ENCODE measurements at places on chromosomes 1 and 21.
A peak's percentile ranks its signal among the peaks of the same experiment; 100 is the strongest.

- DNase-seq, result peak; percentile 72
Measured at GRCh38 chr1:201346337-201346939, 31.0 kb downstream of the TNNT2 start.

DNA sequence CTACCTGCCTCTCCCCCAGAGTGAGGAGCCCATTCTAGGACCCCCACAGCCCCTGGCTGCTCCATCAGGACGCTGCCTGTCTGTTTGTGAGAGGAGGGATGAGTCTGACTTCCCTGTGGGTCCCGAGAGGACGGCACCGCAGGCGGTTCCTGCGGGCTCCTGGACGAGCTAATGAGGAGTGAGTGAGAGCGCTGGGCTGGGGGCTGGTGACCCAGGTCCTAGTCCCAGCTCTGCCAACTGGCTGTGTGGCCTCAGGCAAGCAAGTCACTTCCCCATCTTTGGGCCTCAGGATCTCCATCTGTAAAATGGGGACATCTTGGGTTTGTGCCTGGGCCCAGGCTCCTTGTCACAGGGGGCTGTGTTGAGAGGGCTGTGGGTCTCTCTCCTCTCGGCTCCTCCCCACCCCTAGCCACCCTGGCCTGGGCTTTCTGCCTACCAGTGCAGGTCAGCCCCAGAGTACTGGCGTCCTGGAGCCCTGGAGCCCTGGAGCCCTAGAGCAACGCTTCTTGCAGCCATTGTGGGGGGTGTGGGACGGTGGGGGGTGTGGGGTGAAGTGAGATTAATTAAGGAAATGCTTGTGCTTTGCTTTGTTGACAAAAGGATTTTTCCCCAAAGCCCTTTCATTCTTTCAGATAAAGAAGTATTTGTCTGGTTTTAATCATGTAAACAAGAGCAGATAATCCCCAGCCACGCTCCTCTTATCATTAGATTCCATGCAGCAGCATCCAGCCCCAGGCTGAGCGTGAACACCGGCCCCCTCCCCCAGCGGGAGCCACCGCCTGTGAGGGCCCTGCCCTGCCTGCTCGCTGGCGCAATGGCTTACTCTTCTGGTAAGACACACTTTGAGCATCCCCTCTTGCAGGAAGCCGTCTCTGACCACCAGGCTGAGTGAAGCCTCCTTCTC is 26.8 kb downstream of the SLC1A7 start:
- DNase-seq, result peak; percentile 65

GRCh38 chr1:213327017-213327667 is 276.1 kb downstream of the RPS6KC1 start:
- peak; percentile 75 for DNase-seq

GRCh38 chr1:27299385-27300271 is 22.3 kb upstream of the TMEM222 start:
- peak; percentile 97 for DNase-seq

GRCh38 chr1:15323989-15324868 is 77.2 kb downstream of the FHAD1 start:
- no peak for DNase-seq

DNA sequence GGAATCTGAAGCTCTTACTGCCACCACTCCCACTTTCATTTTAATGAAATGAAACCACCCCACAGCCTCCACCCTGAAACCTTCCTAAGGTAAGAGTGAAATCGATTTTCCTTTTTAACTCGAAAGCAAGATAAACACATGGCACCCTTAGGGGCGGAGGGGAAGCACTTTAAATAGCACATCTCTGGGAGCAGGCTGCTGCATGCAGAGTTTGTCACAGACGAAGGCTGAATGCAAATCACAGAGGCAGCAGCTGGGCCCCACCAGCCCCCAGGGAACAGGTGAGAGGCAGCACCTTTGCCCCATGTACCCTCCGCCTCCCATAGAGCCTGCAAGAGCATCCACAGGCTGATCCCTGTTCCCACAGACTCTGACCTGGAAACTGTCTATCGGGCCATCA is 60.0 kb upstream of the GRIK3 start:
- DNase-seq, result no peak

- no peak for DNase-seq
Measured at GRCh38 chr1:111517469-111518225, 14.2 kb upstream of the ADORA3 start.

GRCh38 chr1:173413271-173413707 is 63.8 kb upstream of the PRDX6 start:
- no peak for DNase-seq

DNA sequence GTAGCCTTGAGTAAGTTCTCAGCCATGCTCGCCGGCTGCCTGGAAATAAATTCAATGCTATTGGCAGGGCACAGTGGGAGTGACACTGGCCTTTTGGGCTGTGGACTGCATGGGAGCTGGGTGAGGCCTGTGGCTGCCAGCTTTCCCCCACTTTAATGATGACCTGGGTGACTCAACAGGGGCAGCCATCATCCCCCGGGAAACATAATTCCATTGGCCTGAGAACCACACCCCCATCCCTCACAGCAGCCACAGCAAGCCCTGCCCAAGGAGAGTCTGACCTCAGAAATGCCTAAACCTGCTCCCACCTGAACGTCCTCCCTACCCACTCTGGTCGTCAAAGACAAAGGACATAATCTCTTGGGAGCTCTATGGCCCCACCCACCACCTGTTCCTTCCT is 384.0 kb downstream of the LTN1 start:
- no peak for DNase-seq

- DNase-seq, result no peak
Measured at GRCh38 chr21:46551636-46552241, 53.1 kb downstream of the S100B start.

DNA sequence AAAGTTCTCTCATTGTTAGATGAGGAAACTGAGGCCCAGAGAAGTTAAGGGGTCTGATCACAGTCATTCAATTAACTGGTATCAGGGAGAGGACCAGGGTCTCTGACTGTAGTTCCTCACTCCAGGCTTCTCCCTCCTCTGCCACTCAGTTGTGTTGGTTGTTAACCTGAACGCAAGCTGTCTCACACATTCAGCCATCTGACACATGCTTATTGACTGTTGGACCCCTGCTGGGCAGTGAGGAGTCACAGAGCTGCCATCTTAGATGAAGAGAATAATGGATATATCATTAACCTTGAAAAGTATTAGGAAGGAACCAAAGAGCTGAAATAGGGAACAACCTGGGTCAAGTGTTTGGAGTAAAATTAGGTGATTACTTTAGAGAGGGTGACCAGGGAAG is 194.8 kb downstream of the ZZZ3 start:
- no peak for DNase-seq

DNA sequence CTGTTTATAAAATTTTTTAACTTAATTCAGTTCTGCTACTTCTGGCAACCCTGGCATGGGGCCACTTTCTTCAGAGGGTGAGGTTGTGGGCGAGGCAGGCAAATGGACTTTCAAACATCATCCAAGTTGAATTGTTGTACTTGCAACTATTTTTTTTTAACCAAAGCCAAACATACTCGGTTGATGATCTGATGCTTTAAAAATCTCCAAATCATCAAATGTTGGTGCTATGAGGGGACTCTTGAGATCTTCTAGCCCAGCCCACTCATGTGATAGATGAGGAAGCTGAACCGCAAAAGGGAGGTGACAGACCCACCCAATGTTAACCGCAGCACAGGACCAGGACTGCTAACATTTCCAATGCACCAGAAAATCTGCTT is 6.7 kb downstream of the SLC1A7 start:
- DNase-seq, result peak; percentile 86

GRCh38 chr1:205993068-205993467 is 10.1 kb downstream of the RAB7B start:
- no peak for DNase-seq

- DNase-seq, result no peak
Measured at GRCh38 chr1:30505853-30506252, 217.5 kb downstream of the MATN1 start.

DNA sequence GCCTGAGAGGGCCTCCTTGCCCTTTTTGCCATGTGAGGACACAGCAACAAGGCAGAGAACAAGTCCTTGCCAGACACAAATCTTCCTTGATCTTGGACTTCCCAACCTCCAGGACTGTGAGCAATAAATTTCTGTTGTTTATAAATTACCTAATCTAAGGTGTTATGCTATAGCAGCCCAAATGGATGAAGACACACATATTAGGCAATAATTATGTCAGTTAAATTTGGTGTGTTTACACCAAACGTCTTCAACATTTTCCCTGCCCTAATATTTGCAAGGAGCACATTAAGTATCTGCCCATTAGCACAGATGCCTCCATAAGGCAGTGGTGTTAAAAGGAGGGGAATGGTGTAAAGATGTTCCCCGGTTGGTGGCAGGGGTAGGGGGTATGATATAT is 94.8 kb downstream of the ETS2 start:
- DNase-seq, result no peak

DNA sequence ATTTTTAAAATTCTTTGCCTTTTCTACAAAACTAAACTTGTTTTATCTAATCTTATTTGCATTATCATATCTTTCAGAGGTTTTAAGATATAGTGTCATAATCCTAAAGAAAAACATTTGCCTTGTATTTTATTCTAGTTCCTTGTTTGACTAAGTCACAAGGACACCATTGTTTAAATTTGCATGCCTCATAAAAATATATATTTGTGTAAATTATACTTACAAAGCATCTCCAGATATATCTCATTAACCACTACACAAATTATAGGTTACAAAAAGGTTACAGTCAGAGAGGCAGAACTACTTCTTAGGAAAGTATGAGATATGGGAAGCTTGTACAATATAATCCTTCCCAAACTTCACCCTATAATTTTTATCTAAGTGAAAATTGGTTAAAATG is 4.2 kb upstream of the RGS13 start:
- DNase-seq, result no peak

- DNase-seq, result no peak
Measured at GRCh38 chr1:113669988-113670387, 89.3 kb downstream of the PHTF1 start.

DNA sequence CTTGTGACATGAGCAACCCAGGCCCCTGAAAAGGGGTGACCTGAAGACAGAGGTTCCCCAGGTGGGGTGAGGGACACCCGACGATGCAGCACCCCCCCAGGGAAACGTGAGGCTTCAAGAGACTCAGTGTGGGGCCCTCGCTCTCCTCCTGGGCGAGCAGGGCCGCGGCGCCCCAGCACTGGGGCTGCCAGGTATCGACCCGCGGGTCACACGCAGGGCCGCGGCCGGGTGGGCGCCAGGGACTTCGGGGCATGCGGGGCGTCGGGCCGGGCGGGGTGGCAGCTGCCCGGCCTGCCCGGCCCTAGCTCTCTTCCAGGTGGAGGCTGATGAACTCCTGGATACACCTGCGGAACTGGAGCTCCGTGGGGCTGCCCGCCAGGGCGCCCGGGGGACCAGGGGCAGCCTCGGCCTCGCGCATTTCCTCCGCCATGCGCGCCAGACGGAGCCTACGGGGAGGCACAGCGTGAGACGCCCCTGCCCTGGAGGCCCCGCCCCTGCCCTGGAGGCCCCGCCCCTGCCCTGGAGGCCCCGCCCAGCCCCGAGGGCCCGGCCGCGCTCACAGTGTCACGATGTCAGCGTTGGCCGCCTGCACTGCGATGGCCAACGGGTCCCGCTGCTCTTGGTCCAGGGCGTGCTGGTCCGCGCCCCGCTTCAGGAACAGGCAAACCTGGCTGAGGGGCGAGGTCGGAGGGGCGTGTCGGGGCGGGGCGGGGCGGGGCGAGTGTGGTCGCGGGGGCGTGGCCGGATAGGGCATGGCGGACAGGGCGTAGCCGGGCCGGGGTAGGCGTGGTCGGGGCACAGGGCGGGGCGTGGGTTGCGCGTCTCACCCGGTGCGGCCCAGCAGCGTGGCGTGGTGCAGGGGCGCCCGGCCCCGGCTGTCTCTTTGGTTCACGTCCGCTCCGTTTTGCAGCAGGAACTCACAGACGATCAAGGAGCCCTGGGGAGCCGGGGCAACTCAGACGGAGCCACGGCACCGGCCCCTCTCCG is 13.3 kb downstream of the SCNN1D start:
- DNase-seq, result no peak

- DNase-seq, result no peak
Measured at GRCh38 chr1:175033953-175034352, 10.7 kb upstream of the MRPS14 start.

- no peak for DNase-seq
Measured at GRCh38 chr21:32728848-32729247, 1.0 kb upstream of the SYNJ1 start.

DNA sequence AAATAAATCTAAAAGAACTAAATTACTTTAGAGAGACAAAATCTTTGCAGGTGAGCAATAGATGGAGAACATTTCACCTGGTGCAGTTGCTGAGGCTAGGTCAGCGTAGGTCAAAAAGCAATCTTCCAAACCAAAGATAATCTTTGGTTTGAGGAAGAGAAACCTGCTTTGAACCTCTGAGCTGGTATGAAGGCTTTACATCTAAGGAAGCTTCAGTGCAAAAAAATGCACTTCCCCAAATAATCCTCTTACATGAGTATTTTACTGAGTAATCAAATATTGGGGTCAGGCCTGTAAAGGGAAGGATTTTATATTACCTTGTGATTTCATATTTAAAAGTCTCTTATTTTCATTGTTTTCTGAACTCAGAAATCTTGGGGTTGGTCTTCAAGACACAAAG is 223.6 kb downstream of the SRGAP2C start:
- DNase-seq, result no peak

GRCh38 chr1:18069903-18070302 is 37.7 kb upstream of the IGSF21 start:
- no peak for DNase-seq

DNA sequence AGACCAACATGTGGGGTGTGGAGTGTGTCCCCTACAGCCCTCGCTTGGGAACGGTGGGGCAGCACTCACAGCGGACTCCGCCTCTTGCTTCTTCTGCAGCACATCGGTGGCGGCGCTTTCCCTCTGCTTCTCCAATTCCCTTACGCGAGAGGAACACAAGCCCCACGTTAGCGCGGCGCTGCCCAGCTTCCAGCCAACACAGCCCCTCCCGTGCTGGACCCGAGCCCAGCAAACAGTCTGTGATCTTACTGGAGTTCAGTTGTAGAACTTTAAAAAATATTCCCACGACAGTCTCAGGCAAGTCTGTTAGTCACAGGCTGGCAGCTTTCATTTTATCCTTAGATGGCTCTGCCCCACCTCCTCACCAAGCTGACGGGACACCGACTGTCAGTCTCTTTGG is 13.6 kb downstream of the THAP3 start:
- no peak for DNase-seq

- peak; percentile 36 for DNase-seq
Measured at GRCh38 chr21:17732306-17732705, 86.8 kb downstream of the C21orf91 start.

DNA sequence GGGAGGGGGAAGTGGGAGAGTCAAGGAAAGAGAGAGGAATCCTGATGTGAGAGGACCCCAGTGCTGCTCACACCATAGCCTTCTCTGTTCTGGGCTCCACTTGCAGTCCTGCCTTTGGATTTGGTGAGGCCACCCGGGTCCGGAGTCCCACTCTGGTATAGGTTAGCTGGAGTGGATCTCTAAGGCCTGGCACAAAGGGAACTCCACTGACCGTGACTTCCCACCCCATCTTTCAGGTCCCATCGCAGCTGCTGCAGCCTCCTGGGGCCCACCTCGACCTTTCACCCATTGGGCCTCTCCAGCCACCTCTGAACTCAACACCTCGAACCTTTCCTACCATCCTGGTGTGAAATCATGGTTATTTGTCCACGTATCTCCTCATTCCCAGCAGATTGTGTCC is 324.4 kb downstream of the MATN1 start:
- DNase-seq, result no peak

Measured in adipocyte (in vitro differentiated cells).